ENCODE measurements at places on chromosomes 5 and 9. TPM values are rescaled to one million over a fixed set of nuclear protein-coding genes. Genes with fewer than 3 reads are reported as not detected.

- no peak for DNase-seq
These were observed 180.8 kb downstream of the RASEF start for GRCh38 chr9:82882138-82882537.

DNA sequence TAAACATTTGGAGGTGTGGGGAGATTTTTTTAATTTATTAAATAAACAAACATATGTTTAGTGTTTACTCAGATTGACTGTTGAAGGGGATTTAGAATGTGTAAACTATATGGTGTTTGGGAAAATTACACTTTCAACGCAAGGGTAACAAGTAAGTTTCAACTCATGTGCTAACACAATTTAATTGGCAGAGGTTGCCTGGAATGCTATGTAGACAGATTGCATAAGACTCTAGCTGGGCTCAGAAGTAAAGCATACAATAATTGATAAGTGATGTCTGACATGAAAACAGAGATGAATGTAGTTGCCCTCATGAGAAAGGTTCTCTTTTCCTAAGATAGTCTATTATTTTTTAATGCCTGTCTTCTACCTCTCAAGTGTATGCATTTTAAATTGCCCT lies 617.4 kb downstream of the KCTD16 start:
- DNase-seq: no peak

- no peak for DNase-seq
These were observed 891 bp downstream of the PCDHGB2 start for GRCh38 chr5:141360685-141361084.

GRCh38 chr9:19513671-19514275 lies 105.0 kb downstream of the ACER2 start:
- DNase-seq: no peak

Gene CDKN2B-AS1
- 0.59 TPM for polyA plus RNA-seq

DNA sequence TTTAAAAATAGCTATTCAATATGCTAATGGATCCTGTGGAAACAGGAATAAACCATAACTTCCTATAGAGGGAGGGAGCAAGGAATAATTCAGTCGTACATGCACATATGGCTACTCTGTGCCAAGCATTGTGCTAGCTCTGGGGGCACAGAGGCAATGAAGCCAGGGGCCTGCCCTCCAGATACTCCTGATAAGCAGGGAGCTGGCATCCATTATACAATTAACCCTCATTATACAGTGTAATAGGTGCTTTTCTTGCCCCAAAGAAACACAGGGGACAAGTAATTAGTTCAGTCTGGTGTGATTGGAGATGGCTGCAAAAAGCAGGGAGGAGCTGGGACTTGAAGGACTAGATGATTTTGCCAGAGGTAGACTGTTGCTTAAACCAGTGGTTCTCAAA lies 200.4 kb downstream of the SREK1 start:
- no peak for DNase-seq

DNA sequence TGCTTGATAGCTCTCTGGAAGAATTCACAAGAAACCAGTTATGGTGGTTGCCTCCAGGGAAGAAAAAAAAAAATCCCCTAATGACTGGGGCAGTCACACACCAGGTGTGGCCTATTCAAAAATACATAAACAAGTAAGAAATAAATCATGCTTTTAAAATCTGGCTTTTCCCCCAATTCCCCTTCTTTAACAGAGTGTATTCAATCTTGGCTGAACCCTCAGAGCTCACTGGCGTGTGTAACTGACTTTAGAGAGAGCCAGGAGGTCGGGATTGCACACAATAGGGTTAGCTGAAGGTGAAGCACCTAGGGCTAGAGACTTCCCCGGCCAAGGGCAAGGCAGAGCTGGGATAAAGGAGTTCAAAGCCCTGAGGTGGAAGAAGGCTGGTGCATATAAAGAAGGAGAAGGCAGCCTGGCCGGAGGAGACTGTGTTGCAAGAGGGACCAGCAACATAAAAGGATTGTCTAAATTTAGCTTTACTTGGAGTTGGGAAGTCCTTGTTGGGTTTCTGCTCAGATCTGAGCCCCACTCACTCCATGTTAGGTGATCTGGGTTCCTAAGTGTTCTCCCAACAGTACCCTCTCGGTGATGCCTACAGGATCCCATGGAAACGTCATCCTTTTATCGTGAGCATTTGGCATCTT lies 19.7 kb downstream of the FNBP1 start:
- DNase-seq: no peak

Gene TAF1L
- polyA plus RNA-seq: not detected

GRCh38 chr9:128068386-128069205 lies 564 bp downstream of the SLC25A25 start:
- DNase-seq: no peak

Gene GABRA6
- polyA plus RNA-seq: not detected

- no peak for DNase-seq
These were observed 16.4 kb upstream of the TIFAB start for GRCh38 chr5:135468541-135468940.

DNA sequence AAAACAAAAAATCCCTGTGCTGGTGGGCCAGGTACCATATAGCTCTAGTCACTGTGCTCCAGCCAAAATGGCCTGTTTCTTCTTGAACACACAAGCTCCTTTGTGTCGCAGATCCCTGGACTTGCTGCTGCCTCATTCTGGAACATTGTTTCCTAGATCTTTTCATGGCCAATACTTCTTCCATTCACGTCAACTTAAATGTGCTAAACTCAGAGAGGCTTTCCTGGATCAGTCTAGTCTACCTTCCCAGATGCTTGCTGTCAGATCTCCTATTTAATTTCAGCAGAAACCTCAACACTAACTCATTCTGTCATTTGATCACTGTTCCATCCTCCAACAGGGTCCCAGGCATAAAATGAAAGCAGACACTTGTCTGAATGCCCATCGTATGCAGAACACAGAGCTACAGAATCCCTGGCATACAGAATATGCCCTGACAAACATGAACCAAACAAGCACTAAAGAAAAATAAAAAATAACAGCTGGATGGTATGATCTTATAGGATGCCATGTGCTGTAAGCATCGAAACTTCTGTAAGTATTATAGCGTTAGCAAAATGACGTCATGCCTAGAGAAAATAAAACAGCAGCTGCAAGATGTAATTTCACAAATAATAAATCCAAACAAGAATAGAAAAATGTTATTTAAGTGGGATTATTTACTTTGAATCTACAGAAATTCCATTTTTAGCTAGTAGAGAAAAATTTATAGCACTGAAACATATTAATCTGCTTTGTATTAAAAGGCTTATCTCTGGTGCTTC lies 403.7 kb upstream of the DAP start:
- DNase-seq: no peak

DNA sequence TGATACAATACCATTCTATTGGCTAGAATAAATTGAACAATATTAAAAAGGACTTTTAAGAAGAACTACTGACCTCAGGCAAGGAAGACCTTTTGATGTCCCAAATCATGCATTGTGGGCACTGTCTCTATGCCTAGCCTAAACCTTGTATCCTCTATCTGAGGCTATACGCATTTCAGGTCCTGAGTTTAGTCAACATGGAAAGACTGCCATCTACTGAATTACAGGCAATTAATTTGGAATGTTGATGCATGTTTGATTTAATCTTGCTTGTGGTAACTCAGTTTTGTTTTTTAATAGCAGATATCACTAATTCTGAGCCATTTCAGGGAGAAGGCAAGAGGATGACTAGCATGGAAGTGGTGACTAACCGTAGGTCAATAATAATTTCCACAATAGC lies 585.3 kb upstream of the CCNG1 start:
- DNase-seq: no peak

DNA sequence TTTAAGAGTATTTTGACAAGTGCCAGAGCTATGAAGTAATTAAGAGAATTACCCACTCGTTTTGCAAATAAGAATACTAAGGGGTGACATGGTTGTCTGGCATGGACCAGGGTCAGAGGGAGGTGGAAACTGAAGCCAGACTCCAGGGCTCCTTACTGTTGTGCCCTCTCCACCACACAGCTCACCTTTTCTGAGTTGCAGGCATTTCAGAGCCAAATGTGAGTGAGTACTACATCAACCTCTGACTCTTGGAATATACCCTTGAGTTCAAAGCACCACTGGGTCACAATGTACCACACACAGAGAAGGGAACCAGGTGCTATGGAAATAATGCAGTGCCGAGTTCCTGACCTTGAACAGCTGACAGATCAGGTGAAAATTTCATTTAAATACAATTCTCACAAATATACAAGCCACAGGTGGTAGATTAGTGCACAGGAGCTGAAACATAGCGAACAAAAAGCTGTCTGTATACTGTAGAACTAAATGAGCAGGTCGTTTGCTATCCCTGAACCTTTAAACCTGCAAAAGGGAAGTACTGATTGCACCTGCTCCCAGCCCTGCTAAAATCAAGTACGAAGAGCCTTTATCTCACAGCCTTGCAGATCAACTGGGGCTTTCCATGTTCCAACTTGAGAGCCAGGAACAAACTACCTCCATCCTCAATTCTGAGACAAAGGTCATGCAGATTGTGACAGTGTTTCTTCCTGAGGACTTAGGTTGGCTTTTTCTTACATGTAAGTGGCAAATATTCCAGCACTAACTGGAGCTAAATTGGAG lies 57.0 kb downstream of the GOLM1 start:
- DNase-seq: no peak

- no peak for DNase-seq
These were observed 543 bp downstream of the ST8SIA4 start for GRCh38 chr5:100902440-100903038.

GRCh38 chr5:82636591-82636990 lies 358.4 kb upstream of the RPS23 start:
- DNase-seq: no peak

Gene ZNG1C
- 8.1 TPM for polyA plus RNA-seq

DNA sequence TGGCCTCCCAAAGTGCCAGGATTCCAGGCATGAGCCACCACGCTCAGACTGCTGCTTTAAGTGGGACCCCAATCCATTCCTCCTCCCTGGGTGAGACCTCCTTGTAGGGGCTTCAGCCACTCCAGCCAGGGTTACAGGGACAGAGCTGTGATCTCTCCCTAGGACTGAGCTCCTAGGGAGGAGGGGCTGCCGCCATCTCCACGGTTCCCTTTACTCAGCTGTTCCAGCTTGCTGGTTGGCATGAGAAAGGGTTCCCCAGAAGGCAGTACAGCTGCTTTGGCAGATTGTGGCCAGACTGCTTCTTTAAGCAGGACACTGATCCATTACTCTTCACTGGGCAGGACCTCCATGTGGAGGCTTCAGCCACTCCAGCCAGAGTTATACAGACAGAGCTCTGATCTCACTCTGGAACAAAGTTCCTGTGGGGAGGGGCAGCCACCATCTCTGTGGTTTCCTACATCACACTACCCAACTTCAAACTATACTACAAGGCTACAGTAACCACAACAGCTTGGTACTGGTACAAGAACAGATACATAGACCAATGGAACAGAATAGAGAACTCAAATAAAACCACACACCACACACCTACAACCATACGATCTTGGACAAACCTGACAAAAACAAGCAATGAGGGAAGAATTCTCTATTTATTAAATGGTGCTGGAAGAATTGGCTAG lies 7.2 kb downstream of the INSL6 start:
- DNase-seq: no peak

Gene SCGB3A1
- not detected for polyA plus RNA-seq

- no peak for DNase-seq
These were observed 118.1 kb downstream of the TRPM3 start for GRCh38 chr9:71003346-71003745.

Gene CDK5RAP2
- polyA plus RNA-seq: 33.8 TPM

Gene FBN2
- 141 TPM for polyA plus RNA-seq

GRCh38 chr5:51279983-51280706 lies 103.1 kb upstream of the ISL1 start:
- no peak for DNase-seq

GRCh38 chr9:71250581-71250980 lies 129.2 kb upstream of the TRPM3 start:
- no peak for DNase-seq

DNA sequence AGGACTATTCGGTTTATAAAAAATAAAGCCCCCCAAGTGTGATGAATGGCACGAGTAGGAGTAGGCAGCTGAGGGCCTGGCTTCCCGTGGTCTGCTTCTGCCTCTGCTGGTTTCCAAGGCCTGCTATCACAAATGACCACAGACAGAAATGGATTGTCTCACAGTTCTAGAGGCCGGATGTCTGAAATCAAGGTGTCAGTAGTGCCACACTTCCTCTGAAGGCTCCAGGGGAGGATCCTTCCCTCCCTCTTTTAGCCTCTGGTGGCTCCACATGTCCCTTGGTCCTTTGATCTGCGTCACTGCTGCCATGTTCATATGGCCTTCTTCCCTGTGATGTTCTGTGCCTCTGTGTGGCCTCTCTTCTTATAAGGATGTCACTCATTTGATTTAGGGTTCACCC lies 15.1 kb downstream of the PRKACG start:
- no peak for DNase-seq

Gene ACTBL2
- 0.07 TPM for polyA plus RNA-seq

- DNase-seq: no peak
These were observed 80.7 kb downstream of the DRD1 start for GRCh38 chr5:175363300-175363699.

- DNase-seq: no peak
These were observed 2.9 kb downstream of the UIMC1 start for GRCh38 chr5:177003649-177004048.

DNA sequence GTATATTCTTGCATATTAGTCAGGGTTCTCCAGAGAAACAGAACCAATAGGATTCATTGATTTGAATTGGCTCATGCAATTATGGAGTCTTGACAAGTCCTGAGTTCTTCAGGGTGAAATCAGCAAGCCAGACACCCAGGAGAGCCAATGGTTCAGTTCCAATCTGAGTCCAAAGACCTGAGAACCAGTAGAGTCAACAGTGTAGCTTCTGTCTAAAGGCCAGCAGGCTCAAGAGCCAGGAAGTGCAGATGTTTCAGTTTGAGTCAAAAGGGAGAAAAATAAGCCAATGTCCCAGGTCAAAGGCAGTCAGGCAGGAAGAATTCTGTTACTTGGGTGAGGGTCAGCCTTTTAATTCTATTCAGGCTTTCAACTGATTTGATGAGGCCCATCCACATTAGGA lies 37.8 kb upstream of the ANKRD34B start:
- DNase-seq: no peak

- no peak for DNase-seq
These were observed 67.1 kb downstream of the RETREG1 start for GRCh38 chr5:16549491-16550206.

Gene NUDT12
- polyA plus RNA-seq: 3.4 TPM

Gene CCDC69
- 0.93 TPM for polyA plus RNA-seq

Gene AIF1L
- polyA plus RNA-seq: 0.05 TPM

- DNase-seq: no peak
These were observed 60.8 kb upstream of the CER1 start for GRCh38 chr9:14783358-14783757.

- no peak for DNase-seq
These were observed 66.3 kb downstream of the LIX1 start for GRCh38 chr5:97076098-97076497.

GRCh38 chr5:62282064-62282463 lies 23.9 kb upstream of the KIF2A start:
- DNase-seq: no peak

Gene PSIP1
- 28.1 TPM for polyA plus RNA-seq

Data from BJ (cell line).